ENCODE measurements at places on chromosomes 6 and 20. TPM values are rescaled to one million over a fixed set of nuclear protein-coding genes. Genes with fewer than 3 reads are reported as not detected.

DNA sequence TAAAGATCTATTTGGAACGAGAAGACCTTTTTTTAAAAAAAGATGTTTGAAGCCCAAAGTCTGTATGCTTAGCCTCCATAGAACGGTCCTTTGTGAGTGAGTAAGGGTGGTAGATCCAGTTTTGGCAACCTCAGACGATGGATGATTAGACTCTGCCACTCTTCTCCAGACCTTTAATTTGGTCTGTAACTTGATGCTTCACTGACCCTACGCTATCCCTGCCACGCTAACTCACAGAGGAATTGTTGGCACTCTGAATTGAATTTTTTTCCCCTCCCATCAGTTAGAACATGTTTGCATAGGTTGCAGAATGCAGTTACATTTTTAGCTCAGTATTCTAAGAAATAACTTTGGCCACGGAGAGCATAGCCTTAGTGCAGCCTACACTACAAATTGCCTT is 15.8 kb upstream of the DEK start:
- no peaks in the 10 kb centered on the region for H3K36me3 ChIP-seq
- H3K4me1 ChIP-seq: no peaks in the 10 kb centered on the region
- H3K27ac ChIP-seq: peak overlapping the region; percentile 2
- DNase-seq: no peak
- no peak overlapping the region for H3K4me3 ChIP-seq

- H3K4me3 ChIP-seq: no peak overlapping the region
- no peaks in the 10 kb centered on the region for H3K27me3 ChIP-seq
- H3K36me3 ChIP-seq: no peaks in the 10 kb centered on the region
- peaks cover 11% of the 10 kb centered on the region for H3K4me1 ChIP-seq
- H3K27ac ChIP-seq: no peak overlapping the region
Measured at GRCh38 chr6:13001927-13002326, 285.4 kb downstream of the PHACTR1 start.

- H3K27ac ChIP-seq: no peak overlapping the region
- no peaks in the 10 kb centered on the region for H3K4me1 ChIP-seq
- H3K4me3 ChIP-seq: no peak overlapping the region
- H3K27me3 ChIP-seq: no peaks in the 10 kb centered on the region
- DNase-seq: no peak
- H3K36me3 ChIP-seq: no peaks in the 10 kb centered on the region
Measured at GRCh38 chr6:106528521-106528920, 100.8 kb downstream of the RTN4IP1 start.

DNA sequence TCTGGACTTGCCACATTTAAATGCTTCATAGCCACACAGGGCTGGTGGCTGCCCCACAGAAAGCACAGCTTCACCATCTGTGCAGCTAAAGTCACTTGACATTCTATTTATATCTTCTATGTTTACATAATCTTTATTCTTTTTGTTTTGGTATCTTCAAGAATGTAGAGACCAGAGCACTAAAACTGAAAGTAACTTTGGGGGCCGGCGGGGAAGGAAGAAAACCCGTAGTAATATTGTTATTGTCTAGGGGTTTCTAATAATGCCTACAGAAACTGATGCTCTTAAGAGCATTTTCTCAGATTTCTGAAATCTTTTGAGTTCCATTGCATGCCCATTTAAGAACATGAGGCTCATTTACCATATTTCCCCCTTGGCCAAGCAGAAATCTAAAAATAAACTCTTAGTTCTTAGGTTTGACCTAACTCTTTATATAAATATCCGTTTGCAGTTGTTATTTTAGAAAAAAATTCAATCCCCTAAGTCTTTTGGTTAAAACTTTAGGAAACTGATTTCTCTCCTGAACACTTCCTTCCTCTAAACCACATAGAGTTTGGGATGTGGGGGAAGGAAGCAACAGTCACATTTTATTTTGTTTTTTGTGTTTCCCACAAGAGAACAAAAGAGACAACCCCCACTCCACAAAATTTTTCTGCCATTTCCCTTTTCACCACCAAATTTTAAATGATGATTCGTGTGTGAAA is 207.6 kb downstream of the OGFRL1 start:
- DNase-seq: no peak
- H3K4me3 ChIP-seq: peak overlapping the region; percentile 31
- peak overlapping the region; percentile 54 for H3K27ac ChIP-seq
- no peaks in the 10 kb centered on the region for H3K27me3 ChIP-seq

GRCh38 chr6:100433726-100434435 is 30.8 kb downstream of the SIM1 start:
- no peaks in the 10 kb centered on the region for H3K27me3 ChIP-seq
- DNase-seq: no peak
- H3K4me1 ChIP-seq: no peaks in the 10 kb centered on the region
- no peak overlapping the region for H3K4me3 ChIP-seq

DNA sequence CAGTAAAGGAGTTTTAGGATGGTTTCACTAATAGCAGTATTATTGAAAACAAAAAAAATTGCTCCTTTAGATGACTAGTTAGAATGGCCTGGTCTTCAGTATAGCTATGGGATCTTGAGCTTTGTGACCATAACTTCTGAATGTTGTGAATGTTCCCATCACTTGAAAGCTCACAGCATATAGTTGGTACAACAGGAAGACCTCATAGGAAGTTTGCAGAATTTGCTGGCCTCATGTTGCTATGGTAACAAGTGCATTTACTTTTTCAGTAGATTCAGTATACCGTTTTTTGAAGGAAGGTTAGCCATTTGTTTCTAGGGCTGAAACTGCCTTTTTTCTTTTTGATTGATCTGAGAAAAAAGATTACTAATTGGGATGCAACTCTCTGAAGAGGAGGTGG is 8.3 kb downstream of the PHF3 start:
- H3K27ac ChIP-seq: no peak overlapping the region
- no peaks in the 10 kb centered on the region for H3K36me3 ChIP-seq
- DNase-seq: no peak
- no peaks in the 10 kb centered on the region for H3K4me1 ChIP-seq

DNA sequence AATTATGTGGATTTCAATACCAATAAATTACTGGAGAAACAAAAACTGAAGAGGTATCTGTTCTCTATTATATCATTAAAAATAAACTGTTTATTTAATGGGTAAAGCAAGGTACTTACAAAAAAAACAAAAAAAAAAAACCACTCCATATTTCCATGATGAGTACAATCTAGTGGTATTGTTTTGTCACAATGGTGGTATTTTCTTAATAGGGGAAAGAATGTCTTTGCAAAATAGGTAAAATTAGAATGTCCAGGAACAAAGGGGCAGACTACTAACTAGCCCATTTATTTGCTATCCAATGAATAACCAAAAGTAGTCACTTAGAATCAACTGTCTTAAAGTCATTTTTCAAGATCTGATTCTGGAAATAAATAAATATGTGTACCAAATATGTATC is 92.0 kb downstream of the ARHGAP18 start:
- no peak overlapping the region for H3K27ac ChIP-seq
- DNase-seq: no peak
- H3K4me1 ChIP-seq: no peaks in the 10 kb centered on the region
- H3K27me3 ChIP-seq: no peaks in the 10 kb centered on the region
- no peak overlapping the region for H3K4me3 ChIP-seq
- H3K36me3 ChIP-seq: no peaks in the 10 kb centered on the region

- peaks cover 81% of the 10 kb centered on the region for H3K36me3 ChIP-seq
- DNase-seq: no peak
- peak overlapping the region; percentile 90 for H3K27ac ChIP-seq
- peaks cover 72% of the 10 kb centered on the region for H3K4me1 ChIP-seq
- H3K27me3 ChIP-seq: no peaks in the 10 kb centered on the region
Measured at GRCh38 chr20:38152175-38152620, 12.9 kb downstream of the TGM2 start.

- H3K36me3 ChIP-seq: peaks cover 14% of the 10 kb centered on the region
- DNase-seq: no peak
- H3K4me3 ChIP-seq: no peak overlapping the region
- H3K27ac ChIP-seq: no peak overlapping the region
Measured at GRCh38 chr20:33656783-33657703, 5.1 kb upstream of the C20orf144 start.

DNA sequence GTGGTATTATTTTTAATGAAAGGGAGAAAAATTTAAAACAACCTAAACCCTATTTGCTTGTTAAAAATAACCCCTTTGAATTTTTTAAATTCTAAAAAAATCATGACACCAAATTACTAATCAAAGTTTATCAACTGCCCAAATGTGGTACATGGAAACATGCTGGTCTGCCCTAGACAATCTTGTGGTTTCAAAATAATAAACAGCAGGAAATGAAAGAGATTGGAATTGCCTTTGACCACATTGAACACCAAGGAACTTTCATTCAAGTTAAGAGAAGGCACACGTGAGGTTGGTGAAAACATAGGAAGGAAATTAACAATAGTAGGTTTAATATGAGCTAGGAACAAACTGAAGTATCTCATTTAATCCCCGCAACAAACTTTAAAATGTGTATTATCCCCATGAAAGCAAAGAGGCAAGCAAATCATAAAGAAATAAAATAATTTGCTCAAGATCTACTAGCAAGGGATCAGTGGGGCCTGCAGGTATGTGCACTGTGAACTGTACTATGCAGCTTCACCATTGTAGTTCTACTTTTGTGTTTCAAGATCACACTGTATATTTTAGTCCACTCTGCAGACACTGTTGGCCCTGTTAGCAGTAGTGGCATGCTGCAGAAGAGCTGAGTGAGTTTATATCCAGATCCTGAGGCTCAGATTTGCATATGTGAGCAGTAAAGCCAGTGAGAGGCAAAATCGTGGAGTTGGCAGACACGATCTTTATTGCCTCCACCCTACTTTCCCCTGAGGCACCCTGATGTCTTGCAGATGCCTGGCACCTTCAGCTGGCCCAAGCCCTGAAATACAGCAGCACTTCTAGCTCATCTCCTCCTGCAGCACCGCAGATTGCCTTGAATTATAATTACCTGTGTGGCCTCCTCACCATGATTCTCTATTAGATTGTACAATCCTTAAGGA is 157.8 kb upstream of the TENT5A start:
- H3K27ac ChIP-seq: no peak overlapping the region
- H3K4me1 ChIP-seq: peaks cover 20% of the 10 kb centered on the region
- H3K36me3 ChIP-seq: no peaks in the 10 kb centered on the region
- H3K4me3 ChIP-seq: no peak overlapping the region

DNA sequence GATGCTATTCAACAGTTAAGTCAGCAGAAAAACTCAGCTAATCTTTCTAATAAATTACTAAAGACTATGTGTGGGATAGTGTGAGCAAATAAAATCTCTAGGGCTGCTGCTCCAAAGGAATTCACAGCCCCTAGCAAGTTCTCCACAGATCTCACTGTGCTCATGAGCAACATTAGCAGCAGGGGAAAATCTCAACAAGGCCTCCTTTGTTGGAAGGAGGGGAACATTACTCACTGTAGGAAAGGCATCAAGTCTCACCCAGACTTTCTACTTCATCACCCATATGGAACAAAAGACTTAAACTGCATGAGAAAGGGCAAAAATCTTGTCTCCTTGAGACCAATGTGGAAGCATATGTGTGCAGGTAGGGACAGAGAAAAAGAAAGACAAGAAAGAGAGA is 726.4 kb upstream of the SLC35B3 start:
- no peaks in the 10 kb centered on the region for H3K36me3 ChIP-seq
- H3K27ac ChIP-seq: no peak overlapping the region
- H3K27me3 ChIP-seq: no peaks in the 10 kb centered on the region
- no peaks in the 10 kb centered on the region for H3K4me1 ChIP-seq
- H3K4me3 ChIP-seq: no peak overlapping the region

- DNase-seq: no peak
- no peaks in the 10 kb centered on the region for H3K4me1 ChIP-seq
- no peak overlapping the region for H3K4me3 ChIP-seq
- H3K27me3 ChIP-seq: no peaks in the 10 kb centered on the region
Measured at GRCh38 chr20:32893263-32894025, 34.7 kb downstream of the EFCAB8 start.

GRCh38 chr6:23334360-23334759 is 765.0 kb downstream of the HDGFL1 start:
- no peaks in the 10 kb centered on the region for H3K27me3 ChIP-seq
- no peaks in the 10 kb centered on the region for H3K4me1 ChIP-seq
- H3K4me3 ChIP-seq: no peak overlapping the region
- no peaks in the 10 kb centered on the region for H3K36me3 ChIP-seq

GRCh38 chr6:157610451-157610999 is 212.5 kb upstream of the SNX9 start:
- DNase-seq: no peak
- H3K4me1 ChIP-seq: peaks cover 6% of the 10 kb centered on the region
- no peak overlapping the region for H3K4me3 ChIP-seq
- H3K27me3 ChIP-seq: no peaks in the 10 kb centered on the region
- no peak overlapping the region for H3K27ac ChIP-seq

DNA sequence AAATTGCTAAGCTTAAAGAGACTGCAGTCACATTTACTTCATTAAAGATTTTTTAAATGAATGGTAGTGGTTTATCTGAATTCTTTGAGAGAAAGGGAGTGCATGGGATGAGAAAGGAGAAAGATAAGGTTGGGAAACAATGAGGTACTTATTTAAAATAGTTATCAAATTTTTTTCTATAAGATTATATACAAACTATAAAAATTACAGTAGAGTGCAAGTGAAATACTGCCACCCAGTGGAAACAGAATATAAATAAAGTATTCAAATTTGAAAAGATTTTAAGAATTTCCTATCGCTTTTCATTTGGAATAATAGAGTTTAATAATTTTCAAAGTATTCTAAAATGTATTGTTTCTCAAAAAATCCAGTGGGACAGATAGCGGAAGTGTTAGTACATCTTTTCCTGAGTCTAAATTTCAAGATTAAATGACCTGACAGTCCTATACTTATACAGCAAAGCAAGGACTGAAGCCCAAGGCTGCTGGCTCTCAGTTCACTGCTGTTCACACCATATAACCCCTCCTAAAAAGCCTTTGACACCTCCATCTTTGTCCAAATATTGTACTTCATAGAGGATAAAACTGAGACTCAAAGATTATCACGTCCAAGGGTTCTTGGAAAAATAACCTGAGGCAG is 31.1 kb downstream of the EPM2A start:
- H3K27me3 ChIP-seq: no peaks in the 10 kb centered on the region
- no peaks in the 10 kb centered on the region for H3K4me1 ChIP-seq
- H3K36me3 ChIP-seq: no peaks in the 10 kb centered on the region
- H3K27ac ChIP-seq: no peak overlapping the region

- no peaks in the 10 kb centered on the region for H3K36me3 ChIP-seq
- no peaks in the 10 kb centered on the region for H3K27me3 ChIP-seq
- H3K4me1 ChIP-seq: no peaks in the 10 kb centered on the region
Measured at GRCh38 chr6:27081931-27082330, 165.6 kb upstream of the PRSS16 start.

GRCh38 chr6:139368661-139369060 is 5.8 kb downstream of the CITED2 start:
- no peaks in the 10 kb centered on the region for H3K27me3 ChIP-seq
- peaks cover 27% of the 10 kb centered on the region for H3K36me3 ChIP-seq
- H3K4me3 ChIP-seq: no peak overlapping the region
- peaks cover 29% of the 10 kb centered on the region for H3K4me1 ChIP-seq

- H3K4me3 ChIP-seq: no peak overlapping the region
- H3K27ac ChIP-seq: no peak overlapping the region
- no peaks in the 10 kb centered on the region for H3K4me1 ChIP-seq
- DNase-seq: no peak
Measured at GRCh38 chr6:52407467-52407866, 12.7 kb upstream of the EFHC1 start.

- no peak overlapping the region for H3K4me3 ChIP-seq
- peaks cover 16% of the 10 kb centered on the region for H3K4me1 ChIP-seq
- no peak for DNase-seq
- H3K36me3 ChIP-seq: no peaks in the 10 kb centered on the region
- H3K27ac ChIP-seq: no peak overlapping the region
- H3K27me3 ChIP-seq: no peaks in the 10 kb centered on the region
Measured at GRCh38 chr6:11535801-11536230, 1.7 kb upstream of the TMEM170B start.

The GPX5 gene
- not detected for total RNA-seq

The TRIM15 gene
- not detected for total RNA-seq

The MUC21 gene
- not detected for total RNA-seq

The ENPP1 gene
- total RNA-seq: 5.5 TPM

The LHFPL5 gene
- not detected for total RNA-seq

The MAP7 gene
- total RNA-seq: 1.3 TPM
